ENCODE measurements at places on chromosomes 2 and 18.

- ATAC-seq = no peak
These were observed 391.0 kb downstream of the CDH2 start for GRCh38 chr18:27785815-27786471.

DNA sequence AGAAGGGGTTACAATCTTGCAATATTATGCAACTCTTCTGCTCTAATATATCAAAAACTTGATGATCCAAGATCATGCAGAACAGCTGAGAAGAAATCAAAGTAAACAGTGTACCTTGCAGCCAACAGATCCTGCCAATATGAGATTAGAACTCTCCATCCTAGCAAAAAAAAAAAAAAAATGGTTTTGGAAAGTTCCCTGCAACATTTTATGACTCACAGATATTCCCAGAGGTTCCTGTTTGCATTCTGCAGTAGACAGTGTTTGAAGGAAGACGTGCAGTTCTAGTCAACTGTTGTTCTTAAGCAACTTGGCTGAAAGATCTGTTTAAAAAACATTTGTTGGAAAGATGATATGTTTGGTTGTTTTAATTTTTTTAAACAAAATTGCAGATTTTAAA, 103.6 kb upstream of the WDR75 start:
- ATAC-seq = no peak

- ATAC-seq = no peak
These were observed 1031.8 kb upstream of the ZEB2 start for GRCh38 chr2:145551686-145552085.

- ATAC-seq = no peak
These were observed 61.4 kb upstream of the SIX3 start for GRCh38 chr2:44880125-44880483.

GRCh38 chr18:63315131-63315662, 4.4 kb downstream of the BCL2 start:
- ATAC-seq = no peak

GRCh38 chr2:59804732-59805131, 748.7 kb downstream of the BCL11A start:
- ATAC-seq = no peak

- ATAC-seq = no peak
These were observed 321.5 kb downstream of the SATB2 start for GRCh38 chr2:199136242-199136641.

- no peak for ATAC-seq
These were observed 29.2 kb downstream of the EPAS1 start for GRCh38 chr2:46326231-46326980.

DNA sequence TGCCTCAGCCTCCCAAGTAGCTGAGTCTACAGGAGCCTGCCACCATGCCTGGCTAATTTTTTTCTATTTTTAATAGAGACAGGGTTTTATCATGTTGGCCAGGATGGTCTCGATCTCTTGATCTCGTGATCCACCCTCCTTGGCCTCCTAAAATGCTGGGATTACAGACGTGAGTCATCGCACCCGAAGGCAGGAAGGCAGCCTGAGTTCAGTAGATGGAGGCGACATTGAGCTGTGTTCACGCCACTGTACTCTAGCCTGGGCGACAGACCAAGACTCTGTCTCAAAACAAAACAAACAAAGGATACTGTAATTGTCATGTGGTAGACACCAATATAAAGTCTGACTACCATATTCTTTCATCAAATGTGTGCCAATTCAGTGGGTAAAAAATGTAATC, 500.9 kb upstream of the DSEL start:
- no peak for ATAC-seq

DNA sequence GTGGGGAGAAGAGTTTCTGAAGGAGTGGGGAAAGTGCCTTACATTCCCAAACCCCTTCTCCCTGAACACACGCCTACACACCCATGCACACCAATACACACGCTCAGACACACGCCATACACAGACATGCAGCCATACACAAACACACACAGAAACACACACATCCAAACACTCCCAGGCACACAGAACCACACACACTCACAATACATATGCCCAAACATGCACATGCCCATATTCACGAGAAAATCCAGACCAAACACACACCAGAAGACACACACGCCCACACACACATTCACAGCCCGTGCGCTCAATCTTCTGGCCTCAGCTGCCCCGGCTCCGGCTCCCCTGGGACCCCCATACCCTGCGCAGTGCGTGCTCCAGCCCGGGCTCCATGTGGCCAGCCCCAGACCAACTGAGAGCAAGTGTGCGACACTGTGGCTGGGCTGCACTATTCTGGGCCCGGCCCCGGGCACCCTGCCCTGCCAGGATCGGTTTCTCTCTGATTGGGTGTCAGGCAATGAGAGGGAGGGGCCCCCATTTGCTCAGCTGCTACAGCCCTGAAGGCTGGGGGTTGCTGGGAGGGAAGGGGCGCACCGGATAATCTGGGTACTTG, at the start of gene PRKAG3:
Gene PRKAG3, minus strand, starts transcription at position 426 of the 613 bp plus-strand sequence.
- ATAC-seq = no peak

DNA sequence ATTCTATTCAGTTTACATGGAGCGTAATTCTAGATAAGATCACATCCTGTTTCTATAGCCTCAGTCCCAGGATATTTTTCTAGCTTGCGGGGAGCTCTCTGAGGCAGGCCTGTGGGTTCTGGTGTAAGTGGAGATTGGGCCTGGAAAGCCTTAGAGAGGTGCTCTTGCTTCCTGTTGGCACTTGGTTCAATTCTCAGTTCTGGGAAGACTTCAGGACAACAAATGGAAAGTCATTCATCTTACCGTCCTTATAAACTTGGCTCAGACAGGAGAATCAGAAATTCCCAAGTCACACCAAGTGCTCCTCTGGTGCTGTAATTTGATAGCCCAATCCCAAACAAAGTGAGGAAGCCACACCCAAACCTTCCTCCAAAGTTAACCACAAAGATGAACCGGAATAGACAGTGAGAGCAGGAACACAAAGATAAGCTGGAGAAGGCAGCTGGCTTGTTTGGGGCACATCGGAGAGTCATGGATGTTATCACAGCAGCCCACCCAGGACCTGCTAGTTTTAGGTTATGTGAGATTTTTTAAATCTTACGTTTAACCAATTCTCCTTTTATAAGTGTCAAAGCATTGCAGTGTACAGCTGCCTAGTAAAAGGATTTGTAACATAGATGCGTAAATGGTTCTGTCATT, 144.3 kb upstream of the MAP3K20 start:
- no peak for ATAC-seq

DNA sequence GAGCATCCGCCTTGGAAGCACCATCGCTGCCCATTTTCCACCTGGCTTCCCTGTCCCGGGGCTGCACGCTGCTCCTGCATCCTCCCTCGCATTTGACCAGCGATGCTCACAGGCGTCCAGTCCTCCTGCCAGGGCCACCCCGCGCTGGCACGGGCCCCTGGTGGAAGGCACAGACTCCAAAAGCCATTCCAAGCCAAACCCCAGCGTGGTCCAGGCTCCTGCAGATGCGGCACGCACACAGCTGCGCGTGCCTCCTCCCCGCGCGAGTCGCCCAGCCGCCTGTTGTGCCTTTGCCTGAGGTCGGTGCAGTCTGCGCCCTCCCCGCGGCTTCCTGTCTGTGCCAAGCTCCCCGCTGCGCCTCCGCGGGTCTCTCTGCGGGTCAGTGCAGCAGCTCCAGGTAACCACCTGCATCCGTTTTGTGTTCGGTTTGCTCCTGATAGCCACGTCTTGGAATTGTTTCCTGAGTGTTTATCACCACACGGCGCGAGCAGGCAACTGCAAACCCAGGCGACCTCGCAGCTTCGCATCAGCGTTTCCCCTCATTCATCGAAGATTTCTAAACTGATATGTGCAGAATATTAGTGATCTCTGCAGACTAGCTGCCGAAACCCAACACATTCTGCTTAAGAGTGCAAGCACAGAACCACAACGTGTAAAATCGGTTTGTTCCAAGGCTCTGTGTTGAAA, 65.2 kb upstream of the SALL3 start:
- no peak for ATAC-seq

DNA sequence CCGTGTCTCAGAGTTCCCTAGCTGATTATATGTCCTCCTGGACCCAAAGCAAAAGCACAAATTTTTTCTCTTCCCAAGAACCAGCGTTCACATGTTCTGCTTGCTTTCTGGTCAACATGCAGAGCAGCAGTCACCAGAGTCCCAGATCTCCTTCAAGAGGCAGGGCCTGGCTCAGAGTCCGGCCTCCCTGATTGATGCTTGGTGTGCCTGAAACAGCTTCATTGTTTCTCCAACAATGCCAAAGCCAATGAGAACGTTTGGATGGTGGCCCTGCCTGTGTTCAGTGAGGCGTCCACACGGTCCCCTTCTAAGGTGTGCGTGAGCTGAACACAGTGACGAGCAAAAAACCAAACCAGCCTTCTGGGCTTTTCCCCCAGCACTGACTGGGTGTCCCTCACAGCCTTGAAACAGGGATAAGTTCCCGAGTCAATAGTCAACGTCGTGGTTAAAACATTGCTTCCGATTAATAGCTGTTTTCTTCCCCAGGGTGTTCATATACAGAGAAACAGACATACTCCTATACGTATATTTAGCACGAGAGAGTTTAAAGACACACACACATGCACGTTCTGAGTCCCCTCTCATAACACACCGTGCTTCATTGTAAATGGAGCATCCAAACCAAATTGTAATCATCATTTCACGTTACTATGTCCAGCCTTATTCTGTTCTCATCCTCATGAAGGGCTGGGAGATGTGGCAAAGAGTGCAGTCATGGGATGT, 19.3 kb upstream of the POU3F3 start:
- ATAC-seq = no peak

- no peak for ATAC-seq
These were observed 1906.0 kb upstream of the PIK3C3 start for GRCh38 chr18:40048886-40049650.

GRCh38 chr2:158024288-158024898, 77.3 kb upstream of the UPP2 start:
- ATAC-seq = peak; percentile 50

DNA sequence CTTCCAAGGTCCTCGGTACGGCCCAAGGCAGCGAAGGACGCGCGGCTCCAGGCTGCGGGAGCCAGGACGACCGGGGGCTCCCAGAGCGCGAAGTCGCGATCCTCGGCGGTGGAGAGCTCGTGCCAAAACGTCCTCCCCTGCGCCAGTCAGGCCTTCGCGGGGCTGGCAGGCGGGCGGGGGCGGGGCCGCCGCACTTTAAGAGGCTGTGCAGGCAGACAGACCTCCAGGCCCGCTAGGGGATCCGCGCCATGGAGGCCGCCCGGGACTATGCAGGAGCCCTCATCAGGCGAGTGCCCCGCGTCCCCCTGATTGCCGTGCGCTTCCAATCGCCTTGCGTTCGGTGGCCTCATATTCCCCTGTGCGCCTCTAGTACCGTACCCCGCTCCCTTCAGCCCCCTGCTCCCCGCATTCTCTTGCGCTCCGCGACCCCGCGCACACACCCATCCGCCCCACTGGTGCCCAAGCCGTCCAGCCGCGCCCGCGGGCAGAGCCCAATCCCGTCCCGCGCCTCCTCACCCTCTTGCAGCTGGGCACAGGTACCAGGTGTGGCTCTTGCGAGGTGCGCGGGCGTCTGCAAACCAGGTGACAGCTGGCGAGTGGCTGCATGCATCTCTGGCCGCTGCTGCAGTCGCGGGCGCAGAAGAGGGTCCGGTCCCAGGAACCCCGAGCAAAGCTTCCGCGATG, at the start of gene CIDEA:
Gene CIDEA, plus strand, starts transcription at position 226 of the 684 bp plus-strand sequence. Its CDS starts 23 bp downstream, at position 249.
- ATAC-seq = no peak

- ATAC-seq = no peak
These were observed 5.0 kb upstream of the DGKD start for GRCh38 chr2:233349005-233349998.

DNA sequence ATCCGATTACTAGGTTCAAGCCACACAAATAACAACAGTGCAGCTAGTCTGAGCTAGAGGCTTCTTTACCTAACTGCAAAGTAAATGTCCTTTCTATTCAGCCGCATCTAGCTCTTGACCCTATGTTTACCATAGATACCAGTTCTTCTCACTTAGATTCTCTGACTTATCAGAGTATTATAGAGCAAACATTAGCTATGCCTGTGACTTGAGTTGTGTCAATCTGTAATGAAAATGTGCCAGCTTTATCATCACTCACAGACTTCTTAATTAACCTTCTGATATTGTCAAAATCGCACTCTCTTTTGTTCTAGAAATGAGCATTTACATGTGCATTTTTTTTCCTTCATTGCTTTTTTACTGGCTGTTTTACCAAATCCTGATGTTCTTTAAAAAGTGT, 79.9 kb downstream of the BCL11A start:
- ATAC-seq = no peak

DNA sequence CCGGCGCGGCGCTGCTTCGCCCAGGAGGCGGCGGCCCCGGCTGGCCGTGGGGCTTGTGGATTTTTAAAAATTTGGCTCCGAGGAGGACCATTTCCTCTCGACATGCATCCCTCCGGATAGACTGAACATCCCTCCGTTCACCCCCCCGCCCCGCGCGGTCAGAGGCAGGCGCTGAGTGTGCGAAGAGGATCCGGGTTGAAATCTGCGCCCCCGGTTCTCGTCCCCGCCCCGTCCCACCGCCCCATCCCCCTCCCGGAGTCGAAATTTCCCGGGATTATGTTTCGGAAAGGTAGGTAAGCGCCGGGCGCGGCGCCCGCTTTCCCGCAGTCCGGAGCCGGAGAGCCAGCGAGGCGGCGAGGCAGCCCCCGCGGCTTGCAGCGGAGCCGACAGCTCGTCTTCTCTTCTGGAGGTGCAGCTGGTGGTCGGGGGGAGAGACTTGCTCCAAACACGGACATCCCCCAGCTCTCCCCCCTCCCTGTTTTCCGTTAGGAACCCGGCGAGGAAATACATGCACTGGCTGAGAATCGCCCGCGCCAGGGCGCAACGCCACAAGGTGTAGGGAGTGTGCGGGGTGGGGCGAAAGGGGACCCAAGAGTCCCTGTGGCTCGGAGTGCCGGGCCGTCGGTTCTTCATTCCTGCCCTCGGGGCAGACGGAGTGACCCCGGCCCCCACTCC, at the start of gene PRKCE:
Gene PRKCE, plus strand, starts transcription at position 261 of the 675 bp plus-strand sequence.
- peak; percentile 28 for ATAC-seq

GRCh38 chr2:44118257-44118656, 50.4 kb upstream of the PPM1B start:
- ATAC-seq = peak; percentile 74

GRCh38 chr2:181178823-181179412, 198.5 kb downstream of the UBE2E3 start:
- ATAC-seq = peak; percentile 65

DNA sequence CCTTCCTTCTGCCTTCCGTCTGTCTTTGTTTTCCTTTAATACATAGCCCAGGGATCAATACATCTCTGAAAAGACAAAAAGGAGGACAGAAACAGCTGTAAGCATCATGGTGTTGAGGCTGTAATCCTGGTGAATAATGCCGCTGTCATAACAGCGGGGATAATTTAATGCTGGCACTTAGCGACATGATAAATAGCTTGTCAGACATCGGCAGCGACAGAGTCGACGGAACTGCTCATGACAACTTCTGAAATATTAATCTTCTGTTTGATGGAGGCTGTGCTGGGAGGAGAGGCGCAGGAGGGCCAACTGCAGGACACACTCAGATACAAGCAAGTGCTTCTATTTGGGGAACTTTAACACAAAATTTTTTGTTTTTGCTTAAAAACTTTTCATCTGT, 602.2 kb downstream of the GALR1 start:
- ATAC-seq = no peak

DNA sequence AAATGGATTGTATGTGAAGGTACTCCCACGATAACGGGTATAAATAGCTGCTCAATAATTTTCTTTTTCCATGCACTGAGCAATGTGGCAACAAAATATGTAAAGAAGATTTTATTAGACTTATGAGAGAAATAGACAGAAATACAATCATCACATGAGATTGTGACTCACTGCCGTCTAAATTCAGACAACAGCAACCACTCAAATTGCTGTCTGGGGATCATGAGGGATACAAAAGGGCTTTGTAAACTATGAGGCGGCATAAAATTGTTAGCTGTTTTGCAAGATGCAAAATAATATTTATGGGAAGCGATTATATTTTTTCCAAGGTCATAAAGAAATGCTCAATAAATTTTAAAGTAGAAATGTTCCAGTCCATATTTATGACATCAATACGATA, 259.1 kb upstream of the AGAP1 start:
- no peak for ATAC-seq

Measured in activated T-helper 17 cell treated with anti-CD3 and anti-CD28 coated beads, Interleukin-2, amount 50 U/mL, for 72 hours (primary cell).